ENCODE measurements at places on chromosomes 5 and 9. TPM values are rescaled to one million over a fixed set of nuclear protein-coding genes. Genes with fewer than 3 reads are reported as not detected.

DOK3 gene
- 9.0 TPM for total RNA-seq

DNA sequence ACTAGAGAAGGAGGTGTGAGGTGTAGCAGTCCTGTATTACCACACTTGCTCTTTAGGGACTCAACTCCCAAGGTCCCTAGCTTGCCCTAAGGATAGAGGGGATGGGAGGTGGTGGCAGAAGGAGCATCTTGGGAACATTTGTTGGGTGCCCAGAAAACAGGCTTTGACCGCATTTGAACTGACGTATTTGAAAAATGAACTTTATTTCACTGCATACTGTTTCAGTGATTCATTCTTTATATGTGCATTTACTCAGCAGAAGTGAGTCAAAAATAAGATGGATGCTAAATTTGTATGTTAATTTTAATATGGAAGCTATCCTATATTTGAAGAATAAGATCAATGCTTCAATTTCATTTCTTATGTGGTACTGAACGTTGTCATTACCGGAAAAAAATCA lies 18.7 kb downstream of the DMRT3 start:
- no peak for DNase-seq

- DNase-seq = no peak
These were observed 400.3 kb downstream of the ZSWIM6 start for GRCh38 chr5:61732369-61732768.

DNA sequence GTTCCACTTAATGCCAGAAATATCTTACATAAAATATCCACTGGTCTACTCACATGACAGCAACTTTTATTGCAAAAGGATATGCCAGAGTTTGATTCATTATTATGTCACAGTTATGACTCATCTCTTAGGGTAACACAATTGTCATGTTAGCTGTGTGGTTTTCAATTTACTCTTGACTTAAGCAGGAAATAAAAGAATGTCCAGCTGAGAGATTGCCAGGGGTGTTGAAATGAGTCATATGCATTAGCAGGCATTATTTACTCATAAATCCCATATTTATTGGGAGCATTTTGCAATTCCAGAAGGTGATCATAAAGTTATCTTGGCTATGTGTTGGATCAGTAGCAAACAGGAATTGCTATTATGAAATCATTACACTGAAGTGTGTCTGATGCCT lies 1164.6 kb upstream of the CDH18 start:
- no peak for DNase-seq

DNA sequence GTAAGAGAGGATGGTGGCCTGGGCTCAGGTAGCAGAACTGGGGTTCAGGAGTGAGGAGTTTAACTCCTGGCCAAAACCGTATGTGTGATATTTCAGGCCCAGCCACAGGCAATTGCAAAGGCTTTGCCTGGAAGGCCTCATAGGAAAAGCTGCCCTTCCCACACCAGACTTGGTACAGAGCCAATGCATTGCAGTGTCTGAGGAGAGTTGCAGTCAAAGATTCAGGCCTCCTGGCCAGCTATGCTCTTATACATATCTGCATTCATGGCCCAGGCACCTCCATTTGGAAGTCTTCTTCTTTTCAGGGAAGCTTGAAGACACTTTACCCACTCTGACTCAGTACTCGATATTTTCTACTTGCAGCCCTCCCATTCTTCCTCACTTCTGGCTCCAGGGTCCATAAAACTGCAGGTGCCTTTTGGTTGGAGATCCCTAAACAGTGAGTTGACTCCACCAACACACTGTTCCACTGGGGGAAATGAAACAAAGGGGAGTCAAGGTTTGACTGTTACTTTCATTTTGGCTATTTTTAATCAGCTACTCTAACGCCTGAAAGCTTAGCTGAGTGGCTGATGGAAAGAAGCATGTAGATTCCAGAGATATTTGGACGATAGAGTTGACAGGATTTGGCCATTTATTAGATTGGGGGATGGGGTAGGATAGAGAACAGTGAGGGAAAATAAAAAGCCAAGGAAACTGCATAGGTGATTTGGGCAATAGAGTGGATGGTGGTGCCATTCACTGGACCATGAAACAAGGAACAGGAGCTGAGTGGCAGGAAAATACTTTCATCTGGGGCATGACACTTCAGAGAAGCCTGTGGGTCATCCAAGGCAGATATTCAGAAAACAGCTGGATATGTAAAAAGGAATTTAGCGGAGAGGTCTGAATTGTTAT lies 30.6 kb upstream of the IL33 start:
- DNase-seq = no peak

DNA sequence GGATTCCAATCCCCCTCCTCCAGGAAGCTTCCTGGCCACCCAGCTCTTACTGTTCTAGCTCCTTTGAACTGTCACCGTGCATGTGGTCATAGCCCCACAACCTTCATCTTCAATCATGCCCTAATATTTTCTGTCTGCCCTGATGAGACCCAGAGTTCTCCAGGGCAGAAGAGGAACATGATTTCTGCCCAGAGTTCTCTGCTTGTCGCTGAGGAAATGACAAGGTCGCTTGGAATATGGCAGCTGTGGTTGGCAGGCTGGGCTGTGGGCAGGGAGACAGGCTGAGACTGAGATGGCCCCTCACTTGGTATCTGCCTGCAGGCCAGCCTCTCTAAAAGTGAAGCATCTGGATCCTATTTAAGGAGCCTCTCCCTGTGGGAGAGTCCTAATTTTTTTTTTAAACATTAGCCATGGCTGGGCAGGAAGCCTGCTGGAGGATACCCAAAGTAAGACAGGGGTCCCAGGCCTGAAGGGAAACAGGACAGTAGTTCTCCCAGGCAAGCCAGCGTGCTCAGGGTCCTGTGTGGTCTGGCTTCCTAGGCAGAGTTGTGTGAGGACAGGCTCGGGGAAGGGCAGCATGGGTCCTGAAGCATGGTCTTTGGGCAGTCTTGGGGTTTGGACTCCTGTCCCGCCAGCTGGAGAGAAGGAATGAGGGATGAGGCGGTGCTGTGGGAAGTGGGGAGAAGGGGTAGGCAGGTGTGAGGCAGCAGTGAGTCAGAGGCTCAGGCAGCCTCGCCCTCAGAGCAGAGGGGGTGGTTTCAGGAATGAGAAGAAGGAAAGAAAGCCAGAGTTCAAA lies 242.1 kb downstream of the FSTL4 start:
- DNase-seq = no peak

GRCh38 chr9:4143936-4144717 lies 155.7 kb downstream of the GLIS3 start:
- no peak for DNase-seq

DNA sequence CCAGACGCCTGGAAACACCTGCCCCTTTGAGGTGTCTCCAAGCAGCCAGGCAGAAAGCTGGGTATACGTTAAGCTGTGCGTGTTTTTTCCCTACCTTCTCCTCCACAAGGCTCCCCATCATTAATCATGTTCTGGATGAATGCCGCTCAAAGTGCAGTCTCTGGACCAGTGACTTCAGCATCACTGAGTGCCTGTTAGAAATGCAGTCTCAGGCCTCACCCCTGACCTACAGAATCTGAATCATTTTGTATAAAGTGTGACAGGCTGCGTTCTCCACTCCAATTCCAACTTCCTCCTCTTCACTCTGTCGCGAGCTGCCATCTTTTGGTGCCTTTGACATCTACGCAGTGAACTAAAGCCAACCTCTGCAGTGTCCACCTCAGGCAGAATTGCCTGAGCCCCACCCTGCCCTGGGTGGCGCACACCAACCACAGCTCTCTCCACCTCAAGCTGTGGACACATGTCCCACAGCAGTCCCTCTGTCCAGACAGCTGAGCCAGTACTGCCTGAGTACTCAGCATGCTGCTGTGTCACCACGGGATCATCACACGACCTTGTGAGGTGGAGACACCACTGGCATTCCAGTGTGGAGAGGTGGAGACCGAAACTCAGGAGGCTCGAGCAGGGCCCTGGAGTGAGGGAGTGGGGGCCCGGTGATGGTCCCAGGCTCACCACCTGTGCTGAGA lies 14.2 kb downstream of the PTPN3 start:
- DNase-seq = no peak

TPPP gene
- 1.8 TPM for total RNA-seq

HIGD2A gene
- 108 TPM for total RNA-seq

TMEM174 gene
- not detected for total RNA-seq

- no peak for DNase-seq
These were observed 133.6 kb downstream of the MVB12B start for GRCh38 chr9:126459965-126460843.

GABBR2 gene
- total RNA-seq = 0.92 TPM

All from WTC11 (cell line).